Calu3 (cell line): ENCODE measurements at places on chromosomes 2 and 18. TPM values are rescaled to one million over a fixed set of nuclear protein-coding genes. Genes with fewer than 3 reads are reported as not detected.

Gene CDKL4
- 0.83 and 1.3 TPM in 2 replicates for total RNA-seq

Gene HPCAL1
- 34.0 and 35.1 TPM in 2 replicates for total RNA-seq

Gene C18orf54
- 9.3 and 9.7 TPM in 2 replicates for total RNA-seq

Gene PRKCE
- 17.7 and 20.6 TPM in 2 replicates for total RNA-seq

Gene GLS
- total RNA-seq: 110 and 115 TPM in 2 replicates

Gene MCEE
- 16.2 and 18.7 TPM in 2 replicates for total RNA-seq

Gene RGPD8
- total RNA-seq: 2.3 and 2.4 TPM in 2 replicates
